Omental fat pad (tissue), 4 donors: ENCODE measurements at places on chromosomes 1 and 21. TPM values are rescaled to one million over a fixed set of nuclear protein-coding genes. Genes with fewer than 3 reads are reported as not detected.

Gene KCNE2
- not detected for total RNA-seq

Gene CDK18
- total RNA-seq = 9.0 TPM

Gene CDA
- total RNA-seq = 1.9 TPM

Gene AVPR1B
- total RNA-seq = not detected

Gene CD2
- 2.0 TPM for total RNA-seq

Gene NMNAT2
- 0.84 TPM for total RNA-seq

Gene CACNA1S
- total RNA-seq = not detected

Gene C8A
- not detected for total RNA-seq

Gene TSACC
- total RNA-seq = not detected

Gene LCE2B
- total RNA-seq = not detected

Gene TAS1R3
- 0.19 TPM for total RNA-seq

Gene PGBD2
- total RNA-seq = 5.6 TPM

Gene DENND1B
- total RNA-seq = 9.6 TPM

Gene ALX3
- not detected for total RNA-seq

Gene CCDC27
- not detected for total RNA-seq

Gene TCHH
- 0.19 TPM for total RNA-seq

Gene SPATA46
- total RNA-seq = not detected

Gene NHLH1
- not detected for total RNA-seq

Gene HSPG2
- 234 TPM for total RNA-seq

Gene IVL
- not detected for total RNA-seq

Gene SLAMF1
- 18.0 TPM for total RNA-seq

Gene GUCA2B
- total RNA-seq = not detected

Gene HMCN1
- total RNA-seq = 5.2 TPM

Gene CFHR3
- 0.28 TPM for total RNA-seq

Gene RNF186
- not detected for total RNA-seq

Gene RASSF5
- total RNA-seq = 10.0 TPM

Gene KRTAP19-1
- total RNA-seq = not detected

Gene IQCC
- 1.2 TPM for total RNA-seq

Gene CRP
- total RNA-seq = 0.96 TPM

Gene LENEP
- total RNA-seq = not detected

Gene S100A8
- total RNA-seq = 402 TPM

Gene KCNA2
- total RNA-seq = 3.6 TPM

Gene LCE2C
- total RNA-seq = not detected

Gene SFN
- 0.38 TPM for total RNA-seq

Gene FMN2
- 3.9 TPM for total RNA-seq

Gene LINGO4
- total RNA-seq = not detected

Gene TRAF3IP3
- 2.5 TPM for total RNA-seq

Gene MARK1
- 24.4 TPM for total RNA-seq

Gene PEAR1
- 5.4 TPM for total RNA-seq

Gene TRPM2
- total RNA-seq = 7.5 TPM

Gene NEXN
- total RNA-seq = 18.0 TPM

Gene CIART
- 3.1 TPM for total RNA-seq

Gene LCE3D
- not detected for total RNA-seq

Gene C1QTNF12
- total RNA-seq = 1.8 TPM

Gene SERTAD4
- 0.36 TPM for total RNA-seq

Gene OR2L2
- total RNA-seq = 0.19 TPM

Gene CD5L
- not detected for total RNA-seq

Gene MRPS14
- 37.0 TPM for total RNA-seq

Gene NBPF9
- total RNA-seq = 19.1 TPM

Gene PDC
- total RNA-seq = not detected

Gene RSPH1
- not detected for total RNA-seq

Gene MCOLN2
- 2.9 TPM for total RNA-seq

Gene ARHGEF16
- 3.2 TPM for total RNA-seq

Gene GPR52
- 5.2 TPM for total RNA-seq
